Inflammatory macrophage treated with lipopolysaccharide for 1 hour (primary cell): ENCODE measurements at places on chromosomes 12 and 14.
A peak's percentile ranks its signal among the peaks of the same experiment; 100 is the strongest.

DNA sequence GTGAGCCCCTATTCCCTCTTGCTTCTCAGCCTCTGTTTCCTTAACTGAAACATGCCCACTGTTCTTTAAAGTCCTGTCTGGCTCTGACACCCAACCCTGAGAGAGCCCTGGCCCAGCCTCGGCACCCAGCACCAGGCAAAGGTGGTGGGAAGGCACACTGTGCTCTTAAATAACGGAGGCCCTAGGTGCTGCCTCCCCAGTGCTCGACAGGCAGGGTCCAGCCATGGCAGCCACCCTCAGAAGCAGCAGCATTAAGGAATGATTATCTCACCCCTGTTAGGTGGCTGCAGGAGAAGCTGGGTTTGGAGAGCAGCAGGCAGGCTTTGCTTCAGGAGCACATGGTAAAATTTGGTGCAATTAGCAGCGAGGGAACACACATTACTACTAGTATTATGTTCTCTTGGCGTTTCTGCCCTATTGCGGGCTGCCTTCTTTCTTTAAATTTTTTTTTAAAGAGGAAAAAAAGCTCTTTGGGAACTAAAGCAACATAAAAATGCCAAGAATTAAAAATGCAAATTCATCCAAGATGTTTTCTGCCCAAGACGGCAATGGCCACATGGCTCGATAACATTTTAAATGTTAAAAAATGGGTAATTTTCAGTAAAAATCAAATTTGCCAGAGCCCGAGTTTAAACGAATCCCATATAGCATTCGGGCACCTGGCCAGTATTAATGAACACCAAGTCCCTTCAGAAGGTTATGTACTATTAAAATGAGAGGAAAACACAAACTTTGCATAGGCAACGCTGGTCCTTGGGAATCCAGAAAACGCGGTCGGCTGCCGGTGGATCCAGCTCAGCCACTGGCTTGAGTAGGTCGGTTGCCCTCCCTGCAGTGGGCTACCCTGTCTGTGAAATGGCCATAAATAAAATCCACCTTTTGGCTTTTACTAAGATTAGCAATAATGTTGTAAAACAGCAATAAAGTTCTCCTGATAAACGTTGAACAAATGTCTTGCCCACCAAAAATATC is 152.2 kb downstream of the BCL11B start:
- DNase-seq: no peak

GRCh38 chr12:68140556-68140955 is 19.0 kb downstream of the IFNG start:
- DNase-seq: no peak

DNA sequence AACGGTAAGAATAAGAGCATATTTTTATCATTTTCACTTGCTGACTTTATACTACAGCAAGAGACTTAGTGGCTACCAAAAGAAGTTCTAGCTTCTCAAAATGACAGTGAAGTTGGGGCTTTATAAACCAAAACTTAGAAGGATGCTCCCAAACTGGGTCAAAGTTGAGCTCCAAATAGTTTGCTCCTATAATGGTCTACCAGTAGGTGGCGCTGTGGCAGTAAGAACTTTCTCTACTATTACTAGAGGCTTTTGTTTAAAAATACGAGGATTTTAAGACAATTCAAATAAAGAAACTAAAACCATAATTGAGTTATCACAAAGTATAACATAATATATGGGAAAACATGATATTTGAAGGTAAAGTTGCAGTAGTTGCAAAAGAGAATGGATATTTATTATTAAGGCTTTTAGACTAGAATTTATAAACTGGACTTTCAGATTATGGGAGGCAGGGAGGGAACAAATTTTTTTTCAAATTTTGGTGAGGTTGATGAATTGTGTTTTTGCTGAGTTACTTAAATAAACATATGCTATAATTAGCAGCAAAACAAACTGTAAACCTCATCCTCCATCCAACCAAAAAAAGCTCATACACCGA is 75.0 kb downstream of the TGFB3 start:
- peak; percentile 86 for DNase-seq

DNA sequence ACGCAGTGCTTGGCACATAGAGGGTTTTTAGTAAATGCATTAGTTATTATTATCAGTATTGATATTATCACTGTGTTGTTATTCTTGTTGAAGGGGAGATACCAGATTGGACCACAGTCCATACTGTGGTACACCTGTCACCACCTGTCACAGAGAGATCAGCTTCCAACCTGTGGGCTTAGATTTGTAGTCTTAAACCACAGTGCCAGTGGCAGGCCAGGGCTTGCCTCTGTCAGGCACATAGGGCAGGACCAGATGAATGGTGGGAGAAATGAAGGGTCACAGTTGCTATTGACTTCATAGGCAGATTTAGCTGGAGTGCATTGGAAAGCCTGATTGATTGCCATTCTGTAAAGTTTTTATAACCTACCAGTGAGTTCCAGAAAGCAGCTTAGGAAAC is 35.1 kb downstream of the ARL1 start:
- DNase-seq: no peak

DNA sequence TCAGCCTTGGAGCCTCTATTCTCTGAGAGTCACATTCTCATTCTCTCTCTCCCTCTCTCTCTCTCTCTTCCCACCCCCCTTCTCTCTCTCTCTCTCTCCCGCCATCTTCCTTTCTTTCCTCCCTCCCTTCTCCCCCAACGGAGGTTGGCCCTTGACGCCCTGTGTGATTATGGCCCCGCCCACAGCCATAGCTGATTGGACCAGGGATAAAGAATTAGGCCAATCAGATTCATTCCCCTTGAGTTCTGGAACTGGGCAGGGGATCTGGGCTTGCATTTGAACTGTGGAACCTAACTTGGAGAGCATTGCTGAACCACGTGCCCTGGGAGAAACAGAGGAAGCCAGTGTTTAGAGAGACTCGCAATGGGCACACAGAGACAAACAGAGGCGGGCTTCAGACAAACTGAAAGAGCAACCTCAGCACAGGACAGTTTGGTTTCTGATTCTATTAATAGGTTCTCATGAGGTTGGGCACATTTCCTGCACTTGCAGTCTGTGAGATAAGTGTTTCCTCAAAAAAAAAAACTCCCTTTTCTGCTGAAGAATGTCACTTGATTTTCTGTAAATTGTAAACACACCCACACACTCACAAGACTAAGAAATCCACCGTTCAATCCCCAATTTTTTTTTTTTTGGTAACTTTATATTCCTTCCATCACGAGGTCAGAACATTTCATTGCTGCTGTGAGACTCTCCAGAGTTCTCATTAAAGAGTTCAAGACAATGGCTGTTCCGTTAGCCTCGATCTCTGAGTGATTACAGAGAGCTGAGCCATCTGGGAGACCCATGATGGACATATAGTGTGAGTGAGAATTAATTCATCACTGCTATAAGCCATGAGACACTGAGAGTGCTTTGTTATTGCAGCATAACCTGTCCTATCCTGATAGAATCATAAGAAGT is 3.5 kb upstream of the P2RX7 start:
- peak; percentile 97 for DNase-seq

DNA sequence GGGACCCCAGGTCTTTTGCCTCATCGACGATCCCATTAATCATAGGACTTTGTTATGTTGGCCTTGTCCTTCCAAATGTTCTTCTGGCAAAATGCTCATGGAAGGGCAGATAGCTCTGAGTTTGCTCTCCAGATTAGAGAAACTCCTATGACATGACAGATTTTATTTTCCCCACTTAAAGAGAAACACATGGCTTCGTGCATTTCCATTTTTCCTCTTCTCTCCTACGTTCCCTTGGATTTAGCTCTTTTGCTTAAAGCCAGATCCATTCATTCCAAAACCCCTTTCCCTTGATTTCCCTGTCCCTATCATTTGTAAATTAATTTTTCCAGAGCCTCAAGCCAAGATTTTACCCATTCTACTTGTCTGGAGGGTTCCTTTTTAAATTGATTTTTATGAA is 2.9 kb downstream of the PRIMA1 start:
- no peak for DNase-seq

- DNase-seq: no peak
Measured at GRCh38 chr14:71473843-71474242, 458.4 kb upstream of the RGS6 start.

GRCh38 chr12:32419520-32419960 is 20.2 kb downstream of the FGD4 start:
- peak; percentile 55 for DNase-seq

GRCh38 chr14:78644824-78645559 is 474.8 kb downstream of the NRXN3 start:
- DNase-seq: no peak

GRCh38 chr14:99426813-99427346 is 53.8 kb downstream of the SETD3 start:
- no peak for DNase-seq

- no peak for DNase-seq
Measured at GRCh38 chr12:2902272-2902880, 11.7 kb downstream of the TULP3 start.

GRCh38 chr12:41167701-41168100 is 20.4 kb upstream of the PDZRN4 start:
- DNase-seq: no peak

GRCh38 chr12:27623645-27624044 is 72.6 kb upstream of the REP15 start:
- no peak for DNase-seq

- no peak for DNase-seq
Measured at GRCh38 chr12:52032446-52032803, 18.8 kb upstream of the NR4A1 start.

DNA sequence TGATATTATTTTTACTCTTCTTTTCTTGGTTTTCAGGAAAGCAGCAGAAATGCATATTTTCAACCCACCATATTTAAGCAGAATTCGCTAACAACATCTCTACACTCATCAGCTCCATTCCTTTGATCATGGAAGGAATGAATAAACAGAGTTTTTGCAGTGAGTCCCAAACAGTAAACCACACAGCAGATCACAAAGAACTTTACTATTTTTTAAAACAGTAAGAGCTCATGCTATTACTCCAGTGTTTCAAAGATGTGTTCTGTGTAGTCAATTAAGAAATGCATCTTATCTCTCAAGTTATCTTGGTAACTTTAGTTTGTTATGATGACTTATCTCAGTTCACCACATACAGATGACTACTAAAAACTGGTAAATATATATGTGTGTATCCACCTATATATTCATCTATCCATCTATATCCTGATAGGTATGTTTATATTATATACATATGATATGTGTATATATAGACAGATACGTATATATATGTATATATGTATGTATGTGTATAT is 843.5 kb downstream of the BCL11B start:
- no peak for DNase-seq

GRCh38 chr12:5864301-5864700 is 80.8 kb downstream of the ANO2 start:
- DNase-seq: no peak

DNA sequence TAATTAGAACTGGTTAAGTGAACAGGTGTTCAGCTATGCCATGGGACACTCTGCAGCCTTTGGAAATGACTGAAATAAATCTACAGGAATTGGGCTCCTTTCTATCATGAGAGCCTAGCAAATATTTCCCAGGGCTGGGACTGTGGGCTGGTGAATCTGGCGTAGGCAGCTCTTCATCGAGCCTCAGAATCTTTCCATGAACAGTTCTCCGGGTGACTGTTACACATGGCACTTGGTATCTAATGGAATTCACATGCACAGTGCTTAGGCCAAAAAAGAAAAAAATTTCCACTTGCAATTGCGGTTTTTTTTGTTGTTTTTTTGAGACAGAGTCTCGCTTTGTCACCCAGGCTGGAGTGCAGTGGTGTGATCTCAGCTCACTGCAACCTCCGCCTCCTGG is 32.1 kb downstream of the PRKAB1 start:
- no peak for DNase-seq

- DNase-seq: no peak
Measured at GRCh38 chr14:56268039-56268438, 149.8 kb downstream of the PELI2 start.

- DNase-seq: no peak
Measured at GRCh38 chr14:102654298-102654697, 61.8 kb downstream of the RCOR1 start.

DNA sequence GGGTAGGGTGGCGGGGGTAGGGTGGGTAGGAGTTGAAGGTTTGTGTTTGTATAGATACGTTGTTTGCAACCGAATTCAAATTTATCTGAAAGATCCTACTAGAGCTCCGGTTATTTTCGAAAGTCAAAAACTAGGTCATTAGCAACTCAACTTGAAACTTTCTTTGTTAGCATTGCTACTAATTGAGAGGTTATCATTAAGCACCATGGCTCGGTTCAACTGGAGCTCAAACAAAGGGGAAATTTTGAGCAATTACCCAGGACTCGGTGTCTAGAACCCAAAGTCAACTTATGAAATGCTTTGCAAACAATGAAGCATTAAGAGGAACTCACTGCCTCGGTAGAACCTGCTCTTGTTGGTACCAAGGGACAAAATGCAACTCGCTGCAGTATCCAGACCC is 207.7 kb downstream of the BCAT1 start:
- DNase-seq: no peak

DNA sequence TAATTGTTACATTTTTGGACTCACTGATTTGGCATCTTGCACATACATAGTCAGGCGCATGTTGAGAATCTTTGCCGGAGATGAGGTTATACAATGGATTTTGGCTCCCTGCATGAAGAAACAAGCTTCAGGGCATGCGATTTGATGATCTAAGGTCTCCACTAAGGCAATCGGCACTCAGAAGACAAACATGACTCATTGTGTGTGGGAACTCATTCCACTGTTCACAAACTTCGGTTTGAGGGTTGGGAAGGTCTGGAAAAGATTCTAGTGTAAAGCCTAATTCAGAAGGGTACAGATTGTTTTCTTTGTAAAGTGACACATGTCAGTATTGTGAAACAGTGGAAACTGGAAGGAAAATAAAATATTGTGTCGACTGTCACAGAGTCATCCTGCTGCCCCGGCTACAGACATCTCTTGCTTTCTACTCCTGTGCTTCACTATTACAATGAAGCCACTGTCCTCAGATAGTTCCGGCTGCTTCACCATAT is 192.6 kb upstream of the HMGA2 start:
- DNase-seq: no peak

- DNase-seq: no peak
Measured at GRCh38 chr12:1161197-1161596, 170.2 kb downstream of the ERC1 start.

DNA sequence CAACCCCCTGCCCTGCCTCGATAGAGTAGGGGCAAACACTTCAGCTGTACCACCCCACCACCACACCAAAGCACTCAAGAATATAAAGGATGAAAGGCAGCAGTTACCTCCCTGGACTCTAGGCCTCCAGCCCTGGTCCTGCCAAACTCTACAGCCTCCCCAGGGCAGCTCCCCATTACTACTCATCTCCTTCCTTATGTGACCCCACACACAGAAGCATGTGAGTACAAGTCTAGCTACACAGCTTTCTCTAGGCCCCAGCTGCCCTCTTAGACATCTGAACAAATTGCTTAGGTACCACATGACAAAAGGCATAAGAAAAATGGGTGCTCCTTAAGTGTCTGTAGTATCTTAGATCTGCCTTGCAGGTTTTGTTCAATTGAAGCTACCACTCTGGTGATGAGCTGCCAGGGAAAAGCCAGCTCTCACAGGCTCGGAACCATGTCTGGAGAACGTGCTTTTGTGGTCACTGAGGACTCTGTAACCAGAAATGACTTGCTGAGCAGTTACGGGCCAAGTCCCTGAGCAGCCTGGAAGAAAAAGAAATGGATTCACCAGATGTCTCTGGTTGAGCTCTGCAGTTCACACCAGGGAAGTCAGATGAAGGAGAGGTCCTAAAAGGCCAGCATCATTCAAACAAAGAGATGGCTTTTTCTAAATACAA is 32.8 kb downstream of the FMNL3 start:
- DNase-seq: no peak
